ENCODE measurements at places on chromosomes 2 and 18. TPM values are rescaled to one million over a fixed set of nuclear protein-coding genes. Genes with fewer than 3 reads are reported as not detected.

ALPI gene
- not detected for total RNA-seq

PLEK gene
- under 0.01 TPM for total RNA-seq

AMER3 gene
- total RNA-seq: not detected

DLX2 gene
- total RNA-seq: not detected

LINC00305 gene
- total RNA-seq: not detected

UCN gene
- 0.22 TPM for total RNA-seq

MAP3K19 gene
- total RNA-seq: not detected

DYSF gene
- 0.66 TPM for total RNA-seq

NEB gene
- total RNA-seq: 0.12 TPM

PMS1 gene
- total RNA-seq: 39.2 TPM

ZNF804A gene
- 11.5 TPM for total RNA-seq

TFPI gene
- total RNA-seq: 66.9 TPM

CD207 gene
- total RNA-seq: not detected

IAH1 gene
- total RNA-seq: 70.1 TPM

PROC gene
- total RNA-seq: not detected

SLC40A1 gene
- 9.5 TPM for total RNA-seq

AKAIN1 gene
- total RNA-seq: not detected

FEV gene
- total RNA-seq: not detected

PCARE gene
- total RNA-seq: not detected

GLB1L gene
- total RNA-seq: 19.1 TPM

RUFY4 gene
- not detected for total RNA-seq

SLC5A7 gene
- not detected for total RNA-seq

FIGN gene
- total RNA-seq: 1.4 TPM

MATN3 gene
- 2.9 TPM for total RNA-seq

GCG gene
- not detected for total RNA-seq

CPO gene
- total RNA-seq: 0.12 TPM

DES gene
- total RNA-seq: 858 TPM

MYO7B gene
- under 0.01 TPM for total RNA-seq

PMAIP1 gene
- total RNA-seq: 67.4 TPM

TUBA3E gene
- not detected for total RNA-seq

POTEI gene
- not detected for total RNA-seq
